Stimulated activated CD4-positive, alpha-beta T cell treated with anti-CD3 and anti-CD28 coated beads, Interleukin-15, amount 100 ng/mL, for 24 hours (primary cell): ENCODE measurements at places on chromosomes 1 and 21.

DNA sequence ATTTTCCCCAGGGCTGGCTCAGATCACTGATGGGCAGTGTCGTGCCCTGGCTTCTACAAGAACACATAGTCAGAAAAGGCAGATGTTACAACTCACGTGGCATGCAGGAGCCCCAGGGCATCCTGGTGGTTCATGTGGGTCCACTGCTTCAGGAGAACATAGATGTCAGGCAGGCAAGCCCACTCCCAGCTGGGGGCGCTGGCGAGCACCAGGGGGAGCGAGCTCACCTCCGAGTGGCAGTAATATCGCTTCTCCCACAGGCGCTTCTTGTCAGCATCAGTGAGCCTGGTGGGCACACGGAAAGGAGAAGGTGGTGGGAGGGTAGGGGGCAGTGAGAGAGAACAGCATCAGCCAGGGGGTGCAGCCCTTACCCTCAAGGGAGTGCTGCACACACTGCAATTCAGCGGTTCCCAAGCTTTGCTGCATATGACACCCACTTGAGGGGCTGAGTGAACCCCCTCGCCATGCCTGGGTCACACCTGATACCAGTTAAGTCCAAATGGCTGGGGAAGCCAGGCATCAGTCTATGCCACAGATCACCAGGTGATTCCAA lies 34.3 kb upstream of the PPP1R15B start:
- peak; percentile 66 for DNase-seq

DNA sequence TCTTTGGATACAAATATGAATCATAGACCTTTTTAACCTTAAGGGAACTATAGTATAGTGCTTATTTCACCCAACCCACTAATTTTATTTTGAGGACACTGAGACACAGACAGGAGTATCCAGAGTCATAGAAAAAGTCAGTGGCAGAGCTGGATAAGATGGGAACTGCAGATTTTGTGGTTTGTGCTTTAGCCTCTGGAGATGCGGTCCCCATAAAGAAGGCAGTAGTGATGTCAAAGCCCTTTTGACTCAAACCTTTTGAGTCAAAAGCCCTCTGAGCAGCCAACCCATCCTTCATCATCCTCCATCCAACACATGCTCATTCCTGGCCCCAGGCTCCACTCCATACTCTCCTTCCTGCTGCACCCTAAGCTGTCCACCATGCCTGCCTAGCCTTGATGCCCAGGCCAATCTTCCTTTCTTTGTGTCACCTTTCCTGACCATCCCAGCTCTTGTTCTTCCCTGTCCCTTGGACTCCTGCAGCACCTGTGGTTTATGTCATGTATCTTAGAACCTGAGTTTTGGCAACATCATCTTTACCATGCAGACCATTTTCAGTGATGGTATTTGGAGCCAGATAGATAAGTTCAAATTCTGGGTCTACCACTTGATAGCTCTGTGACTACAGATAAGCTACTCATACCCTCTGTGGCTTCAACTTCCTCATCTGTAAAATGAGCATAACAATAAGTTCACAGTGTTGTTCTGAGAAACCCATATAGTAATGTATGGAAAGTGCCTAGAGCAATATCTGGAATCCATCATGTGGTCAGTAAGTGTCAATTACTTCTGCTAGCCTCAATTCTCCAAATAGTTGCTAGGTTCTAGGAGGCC lies 20.1 kb downstream of the SLAMF1 start:
- no peak for DNase-seq

DNA sequence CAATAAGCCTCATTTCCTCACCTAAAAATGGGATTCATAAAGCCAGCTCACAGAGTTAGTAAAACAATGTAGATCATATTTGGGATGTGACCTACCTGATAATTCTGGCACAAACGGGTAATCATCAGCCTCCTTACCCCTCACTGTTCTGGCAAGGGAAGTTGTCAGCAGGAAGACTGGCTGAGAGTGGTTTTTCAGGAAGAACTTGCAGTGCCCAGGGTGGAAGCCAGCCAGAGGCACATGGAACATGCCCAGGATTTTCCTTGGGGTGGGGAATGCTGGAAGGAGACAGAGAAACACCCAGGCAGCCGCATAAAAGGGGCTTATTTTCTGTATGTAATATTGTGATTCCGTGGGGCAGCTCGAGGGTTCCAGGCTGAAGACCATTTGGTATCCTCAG lies 7.7 kb upstream of the SLC5A9 start:
- no peak for DNase-seq

GRCh38 chr1:239952348-239953308 lies 139.1 kb upstream of the FMN2 start:
- DNase-seq = peak; percentile 27

- no peak for DNase-seq
Observed at GRCh38 chr1:44610527-44611148, 63.6 kb downstream of the TMEM53 start.

DNA sequence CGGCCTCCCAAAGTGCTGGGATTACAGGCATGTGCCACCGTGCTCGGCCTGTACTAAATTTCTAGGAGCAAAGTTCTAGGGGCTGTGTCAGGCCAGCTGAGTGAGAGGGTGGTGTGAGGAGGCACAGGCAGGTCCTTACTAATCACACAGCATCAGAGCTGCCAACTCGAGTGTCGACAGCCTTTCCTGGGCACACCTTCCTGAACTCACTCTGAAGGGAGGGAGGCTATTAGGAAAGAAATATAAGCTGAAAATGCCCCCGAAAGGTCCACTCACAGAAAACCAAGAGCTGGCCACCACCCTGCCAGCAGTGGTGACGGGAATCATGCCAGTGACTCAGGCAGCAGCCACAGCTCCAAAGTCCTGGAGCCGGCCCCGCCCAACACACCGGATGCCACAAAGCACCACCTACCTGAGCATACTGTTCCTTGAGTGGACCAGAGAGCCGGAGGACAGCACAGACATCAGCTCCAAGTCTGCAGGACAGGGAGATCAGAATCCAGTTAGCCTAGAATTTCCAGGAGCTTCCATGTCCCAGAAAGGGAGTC lies 4.5 kb downstream of the PMVK start:
- DNase-seq = no peak

GRCh38 chr1:215590779-215591491 lies 23.8 kb downstream of the KCTD3 start:
- DNase-seq = no peak

DNA sequence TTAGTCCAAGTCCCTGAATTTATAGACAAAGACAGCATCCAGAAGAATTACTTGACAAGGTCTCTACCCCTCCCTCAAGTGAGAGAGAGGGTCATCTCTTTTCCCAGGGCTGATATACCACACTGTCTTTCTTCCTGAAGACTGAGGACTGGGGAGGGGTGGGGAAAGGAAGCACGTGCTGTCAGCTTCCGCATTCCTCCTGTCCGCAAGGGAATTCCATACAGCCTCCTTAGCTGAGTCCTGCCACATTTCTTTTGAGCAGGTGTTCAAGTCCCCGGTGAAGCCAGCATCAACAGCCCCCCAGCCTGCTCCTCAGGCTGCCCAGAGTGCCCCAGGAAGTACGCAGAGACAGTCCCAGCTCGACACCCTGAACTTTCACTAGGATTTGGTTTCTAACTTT lies 34.2 kb downstream of the PCAT6 start:
- no peak for DNase-seq

DNA sequence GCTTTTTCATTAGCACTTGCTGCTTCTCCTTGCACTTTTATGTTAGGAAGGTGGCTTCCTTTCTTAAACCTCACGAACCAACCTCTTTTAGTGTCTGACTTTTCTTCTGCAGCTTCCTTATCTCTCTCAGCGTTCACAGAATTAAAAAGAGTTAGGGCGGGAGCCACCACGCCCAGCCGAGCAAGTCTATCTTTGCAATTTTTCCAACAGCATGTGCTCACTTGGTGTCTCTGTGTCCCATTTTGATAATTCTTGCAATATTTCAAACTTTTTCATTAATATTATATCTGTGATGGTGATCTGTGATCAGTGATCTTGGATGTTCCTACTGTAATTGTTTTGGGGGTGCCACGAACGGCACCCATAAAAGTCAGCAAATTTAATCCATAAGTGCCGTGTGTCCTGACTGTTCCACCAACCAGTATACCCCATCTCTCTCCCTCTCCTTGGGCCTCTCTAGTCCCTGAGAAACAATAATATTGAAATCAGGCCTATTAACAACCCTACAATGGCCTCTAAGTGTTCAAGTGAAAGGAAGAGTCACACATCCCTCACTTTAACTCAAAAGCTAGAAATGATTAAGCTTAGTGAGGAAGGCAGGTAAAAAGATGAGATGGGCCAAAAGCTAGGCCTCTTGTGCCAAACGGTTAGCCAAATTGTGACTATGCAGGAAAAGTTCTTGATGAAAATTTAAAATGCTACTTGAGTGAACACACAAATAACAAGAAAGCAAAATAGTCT lies 15.9 kb upstream of the ITPKB start:
- DNase-seq = no peak

GRCh38 chr1:202159534-202160371 lies 649 bp downstream of the PTPN7 start:
- peak; percentile 86 for DNase-seq

- DNase-seq = no peak
Observed at GRCh38 chr1:97013136-97013535, 291.6 kb downstream of the PTBP2 start.

DNA sequence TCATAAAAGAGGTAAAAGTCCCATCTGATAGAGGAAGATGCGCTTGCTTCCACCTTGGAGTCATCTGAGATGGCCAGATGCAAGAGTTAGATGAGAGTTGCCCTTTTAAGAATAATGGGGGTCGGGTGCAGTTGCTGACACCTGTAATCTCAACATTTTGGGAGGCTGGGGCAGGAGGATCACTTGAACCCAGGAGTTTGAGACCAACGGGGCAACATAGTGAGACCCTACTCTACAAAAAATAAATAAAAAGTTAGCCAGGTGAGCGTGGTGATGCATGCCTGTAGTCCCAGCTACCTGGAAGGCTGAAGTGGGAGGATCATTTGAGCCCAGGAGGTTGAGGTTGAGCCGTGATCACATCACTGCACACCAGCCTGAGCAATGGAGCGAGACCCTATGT lies 13.5 kb upstream of the TEDDM1 start:
- no peak for DNase-seq

GRCh38 chr1:109201123-109201703 lies 12.5 kb upstream of the SARS1 start:
- peak; percentile 84 for DNase-seq

DNA sequence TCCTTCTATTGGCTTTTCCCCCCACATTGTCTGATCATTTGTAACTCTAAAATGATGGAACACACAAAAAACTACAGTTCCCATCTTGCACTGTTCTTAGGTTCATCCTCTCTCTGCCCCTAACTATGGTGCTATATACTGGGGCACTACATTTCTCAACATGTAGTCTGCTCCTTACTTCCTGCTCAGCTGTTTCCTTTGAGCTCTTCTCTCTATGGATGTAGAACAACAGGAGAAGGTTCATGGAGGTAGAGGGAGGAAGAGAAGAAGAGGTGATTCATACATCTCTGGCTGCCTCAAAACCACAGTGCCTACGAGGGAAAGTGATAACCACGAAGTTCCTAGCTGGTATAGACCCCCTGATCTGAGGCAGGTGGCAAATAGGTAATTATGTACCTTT lies 7.0 kb upstream of the C1orf146 start:
- DNase-seq = no peak
